DMS153 (cell line): ENCODE measurements at places on chromosomes 1 and 21.

DNA sequence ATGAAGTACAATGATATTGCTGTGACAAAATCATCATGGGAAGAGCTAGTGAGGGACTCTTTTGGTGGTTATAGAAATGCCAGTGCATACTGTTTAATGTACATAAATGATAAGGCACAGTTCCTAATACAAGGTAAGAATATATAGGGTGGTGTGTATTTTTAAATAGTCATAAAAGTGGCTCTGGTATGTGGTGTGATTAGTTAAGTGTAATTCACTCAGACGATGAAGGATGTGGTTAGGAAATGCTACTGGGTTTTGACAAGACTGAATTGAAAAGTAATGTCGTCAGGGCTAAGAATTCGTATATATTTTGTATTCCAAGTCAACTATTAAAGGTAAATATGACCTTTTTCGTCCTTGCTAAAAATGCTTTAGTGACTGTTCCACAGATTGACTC lies 101.7 kb downstream of the USP25 start:
- DNase-seq: no peak

- DNase-seq: no peak
Measured at GRCh38 chr1:21042929-21043605, 133.6 kb downstream of the EIF4G3 start.

- DNase-seq: no peak
Measured at GRCh38 chr1:94614996-94615395, 73.4 kb upstream of the F3 start.

DNA sequence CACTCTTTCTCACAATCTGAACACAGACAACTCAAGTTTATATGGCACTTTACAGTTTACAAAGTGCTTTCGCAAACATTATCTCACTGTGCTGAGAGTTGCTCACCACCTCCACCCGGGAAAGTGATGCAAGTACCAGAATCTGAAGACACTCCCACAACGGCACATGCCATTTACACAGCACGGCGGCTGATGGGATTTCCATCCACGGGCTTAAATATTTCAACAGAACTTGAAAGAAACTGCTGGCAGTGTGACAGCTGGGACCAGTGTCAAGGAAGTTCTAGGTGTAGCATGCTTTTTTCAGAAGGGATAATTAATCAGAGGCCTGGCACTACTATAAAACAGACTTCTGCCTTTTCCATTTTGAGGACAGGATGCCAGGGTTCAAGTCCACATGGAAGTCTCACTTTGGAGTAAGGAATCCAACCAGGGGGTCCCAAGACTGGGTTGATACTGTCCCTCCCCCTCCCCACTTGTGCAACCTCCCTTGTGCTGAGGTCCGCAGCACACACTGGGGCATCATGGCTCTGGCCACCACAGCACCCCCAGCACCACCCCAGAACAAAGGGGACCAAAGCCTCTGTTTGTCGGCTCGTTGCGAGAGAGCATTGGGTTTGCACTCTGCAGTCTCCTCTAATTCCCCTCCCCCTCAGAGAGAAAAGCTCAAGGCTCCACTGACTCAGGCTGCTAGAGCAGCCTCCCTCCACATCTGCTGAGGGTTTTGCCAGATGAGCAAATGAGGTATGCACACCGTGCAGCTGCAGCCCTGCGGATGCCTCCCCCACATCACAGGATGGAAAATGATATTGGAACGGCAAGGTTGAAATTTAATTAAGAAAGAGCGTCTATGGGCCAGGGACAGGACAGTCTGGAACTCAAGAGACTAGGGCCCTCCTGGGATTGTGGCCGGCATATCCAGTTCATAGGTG lies 154.9 kb downstream of the TGFBR3 start:
- DNase-seq: no peak

DNA sequence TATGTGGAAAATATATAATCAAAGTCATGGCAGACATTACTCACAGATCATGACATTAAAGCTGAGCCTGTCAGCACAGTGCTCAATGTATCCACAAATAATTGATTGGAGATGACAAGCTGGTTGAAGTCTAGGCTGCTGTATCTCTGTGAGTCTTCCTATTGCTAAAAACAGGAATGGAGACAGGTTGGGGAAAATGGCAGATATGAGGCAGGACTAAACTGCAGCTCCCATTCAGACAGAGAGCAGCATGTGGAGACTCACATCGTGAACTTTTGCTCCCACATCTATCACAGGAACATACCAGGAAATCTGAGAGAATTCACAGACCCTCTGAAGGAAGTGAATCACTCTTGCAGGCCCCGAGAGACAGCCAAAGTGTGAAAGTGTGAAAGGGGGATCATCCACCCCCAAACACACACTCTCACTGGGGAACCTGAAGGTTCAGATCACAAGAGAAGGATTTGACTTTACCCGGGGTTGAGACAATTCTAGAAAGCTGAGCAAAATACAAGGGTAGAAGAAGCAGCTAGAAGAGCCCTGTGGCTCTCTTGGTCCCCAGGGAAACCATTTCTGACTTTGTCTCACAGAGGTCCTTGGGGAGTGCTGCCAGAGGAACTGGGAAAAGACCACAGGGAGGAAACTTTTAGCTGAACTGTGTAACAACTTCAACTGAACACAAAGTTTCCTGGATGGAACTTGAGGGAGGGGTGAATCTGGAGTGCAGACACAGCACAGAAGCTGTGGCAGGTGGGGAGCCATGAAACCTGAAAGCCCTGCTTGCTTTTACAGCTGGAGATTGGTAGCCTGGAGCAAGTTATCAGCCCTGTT lies 173.4 kb downstream of the S1PR1 start:
- no peak for DNase-seq

DNA sequence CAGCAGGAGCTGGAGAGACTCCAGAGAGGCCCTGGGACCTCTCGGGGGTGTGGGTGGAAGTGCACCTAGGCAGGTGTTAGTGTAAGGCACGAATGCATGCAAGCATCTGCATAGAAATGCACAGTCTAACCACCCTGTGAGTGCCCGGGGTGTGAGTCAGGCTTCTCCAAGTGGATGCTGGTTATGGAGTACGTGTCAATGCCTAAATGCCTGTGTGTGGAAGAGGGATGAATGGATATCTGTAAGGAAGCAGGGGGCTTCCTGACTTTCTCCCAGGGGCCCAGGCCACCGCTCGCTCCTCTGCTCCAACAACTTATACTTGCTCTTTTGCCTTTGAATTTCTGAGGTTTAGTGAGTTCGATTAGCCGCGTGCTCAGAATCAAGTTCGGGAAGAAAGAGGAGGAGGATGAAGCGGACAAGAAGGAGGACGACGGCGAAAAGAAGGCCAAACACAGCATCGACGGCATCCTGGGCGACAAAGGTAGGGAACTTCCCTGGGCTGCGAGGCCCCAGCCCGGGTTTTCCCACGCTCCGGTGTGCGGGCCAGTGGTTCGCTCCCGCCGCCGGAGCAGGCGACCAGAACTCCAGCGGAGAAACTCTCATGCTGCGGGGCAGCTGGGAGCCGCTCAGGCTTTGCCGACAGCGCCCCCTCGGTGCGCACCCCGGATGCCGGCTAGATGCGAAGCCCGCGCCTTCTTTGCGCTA lies 5.4 kb downstream of the PAX7 start:
- DNase-seq: no peak

DNA sequence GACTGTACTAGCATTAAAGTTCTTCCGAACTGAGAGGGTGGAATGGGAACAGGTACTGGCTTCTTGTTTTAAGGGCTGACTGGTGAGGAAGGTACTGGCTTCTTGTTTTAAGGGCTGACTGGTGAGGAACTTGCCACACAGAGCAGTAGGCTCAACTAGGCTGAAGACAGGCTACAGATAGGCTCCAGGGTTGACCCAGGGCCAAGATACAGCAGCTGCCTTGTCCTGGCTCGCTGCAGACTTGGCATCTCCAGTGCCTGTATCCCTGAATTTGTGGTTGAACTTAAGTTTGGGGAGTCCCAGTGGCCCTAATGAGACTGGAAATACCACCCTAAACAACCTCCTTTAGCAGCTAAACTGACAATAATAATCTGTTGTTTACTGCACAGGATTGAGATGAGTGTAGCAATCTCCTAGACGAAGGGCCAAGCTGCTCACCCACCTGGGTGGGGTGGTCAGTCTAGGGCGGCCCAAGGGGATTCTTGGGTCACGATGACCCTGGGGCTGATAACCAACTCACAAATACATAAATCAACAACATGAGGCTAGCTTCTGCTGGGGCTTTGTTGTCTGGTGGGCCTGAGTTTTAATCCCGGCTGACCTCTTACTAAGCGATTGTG lies 227.1 kb downstream of the DISC1 start:
- no peak for DNase-seq

DNA sequence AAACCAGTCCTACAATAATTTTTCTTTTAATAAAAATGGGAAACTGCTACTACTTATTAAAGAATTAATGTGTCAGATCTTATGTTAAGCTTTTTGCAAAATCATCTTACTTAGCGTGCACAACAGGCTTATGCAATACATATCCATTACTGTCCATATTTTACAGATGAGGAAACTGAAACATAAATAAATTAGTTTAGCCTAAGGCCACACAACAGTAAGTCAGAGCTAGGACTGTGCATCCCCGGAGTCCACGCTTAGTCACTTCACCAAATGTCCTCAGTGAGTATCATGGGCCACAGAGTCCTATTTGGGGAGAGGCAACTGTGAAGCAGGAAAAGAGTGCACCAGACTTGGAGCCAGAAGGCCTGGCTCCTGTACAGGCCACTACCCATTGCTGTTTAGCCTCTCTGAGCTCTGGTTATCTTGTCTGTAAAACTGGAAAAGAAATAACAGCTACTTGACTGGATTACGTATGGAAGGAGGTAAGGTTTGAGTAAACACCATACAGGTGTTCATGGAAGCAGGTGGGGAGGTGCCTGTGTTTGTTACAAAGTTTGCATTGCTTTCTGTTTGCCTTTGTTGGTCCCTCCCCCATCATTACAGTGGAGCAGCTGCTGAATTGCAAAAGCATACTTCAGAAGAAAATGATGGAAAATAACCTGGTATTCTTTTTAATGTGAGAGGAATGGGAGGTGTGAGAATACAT lies 192.8 kb downstream of the FCRL5 start:
- peak; percentile 93 for DNase-seq

DNA sequence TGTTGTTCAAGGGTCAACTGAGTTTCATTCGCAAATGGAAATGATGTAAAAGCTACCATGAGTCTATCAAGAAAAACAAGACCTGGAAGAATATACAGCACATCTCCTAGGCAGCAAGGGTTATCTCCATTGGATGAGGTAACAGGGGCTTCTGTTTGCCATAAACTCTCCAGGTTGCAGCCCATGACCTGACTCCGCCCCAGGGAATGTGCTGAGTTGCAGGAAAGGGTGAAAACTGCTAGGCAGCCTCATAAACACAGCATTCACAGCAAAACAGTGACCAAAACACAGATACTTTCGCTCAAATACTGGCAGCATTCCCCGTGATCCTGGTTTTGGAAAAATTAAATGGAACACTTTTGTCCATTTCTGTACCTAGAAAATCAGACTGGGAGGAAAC lies 20.2 kb upstream of the ACTA1 start:
- DNase-seq: no peak

GRCh38 chr1:3540876-3541275 lies 70.4 kb downstream of the MEGF6 start:
- no peak for DNase-seq

DNA sequence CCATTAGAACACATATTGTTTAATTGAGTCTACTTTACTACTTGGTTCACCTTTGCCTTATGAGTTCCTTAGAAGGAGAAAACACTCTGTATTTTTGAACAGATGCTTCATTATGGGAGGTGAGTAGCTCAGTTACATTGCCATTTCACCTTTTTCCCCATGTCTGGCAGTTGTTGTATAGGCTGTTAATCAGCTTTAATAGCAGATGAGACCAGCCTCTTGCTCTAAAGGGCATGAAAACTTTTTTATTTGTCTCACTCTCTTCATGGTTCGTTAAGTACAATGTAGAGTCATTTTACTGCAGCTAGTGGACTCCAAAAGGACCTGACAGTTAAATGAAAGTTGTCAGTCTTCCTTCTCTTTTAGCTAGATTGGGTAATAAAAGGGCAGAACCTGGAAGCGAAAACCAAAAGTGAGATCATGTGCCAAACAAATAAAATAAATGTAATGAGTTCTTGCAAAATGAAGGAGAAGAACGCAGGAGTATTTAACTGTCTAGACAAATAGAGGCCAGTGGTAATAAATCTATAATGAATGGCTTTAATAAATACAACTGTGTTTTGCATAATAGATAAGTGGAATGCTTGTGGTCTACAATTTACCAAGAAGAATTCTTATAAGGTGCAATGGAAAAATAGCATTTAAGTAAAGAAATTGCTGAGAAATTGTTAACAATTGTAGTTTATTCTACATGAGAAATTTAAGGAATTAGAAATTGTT lies 180.0 kb upstream of the NEGR1 start:
- no peak for DNase-seq

- DNase-seq: no peak
Measured at GRCh38 chr1:43703836-43704235, 3.5 kb upstream of the ST3GAL3 start.

DNA sequence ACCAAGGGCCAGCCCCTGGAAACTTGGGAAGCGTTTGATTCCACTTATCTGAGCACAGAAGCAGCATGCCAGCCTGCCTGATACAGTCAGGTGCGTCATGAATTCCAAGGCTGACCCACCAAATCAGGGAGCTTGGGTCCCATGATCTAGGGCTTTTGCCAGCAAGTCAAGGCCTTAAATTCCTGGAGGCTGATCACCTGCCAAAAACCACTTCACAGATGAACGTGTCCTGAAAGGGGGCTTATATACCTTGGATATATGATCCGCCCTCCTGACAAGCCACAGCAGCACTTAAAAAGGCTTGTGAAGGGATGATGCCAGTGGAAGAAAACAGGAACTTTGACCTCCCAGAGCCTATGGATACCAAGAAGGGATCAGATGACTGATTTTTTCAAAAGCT lies 24.0 kb upstream of the CLIC6 start:
- DNase-seq: no peak

- no peak for DNase-seq
Measured at GRCh38 chr21:45747233-45747766, 103.8 kb downstream of the PCBP3 start.

DNA sequence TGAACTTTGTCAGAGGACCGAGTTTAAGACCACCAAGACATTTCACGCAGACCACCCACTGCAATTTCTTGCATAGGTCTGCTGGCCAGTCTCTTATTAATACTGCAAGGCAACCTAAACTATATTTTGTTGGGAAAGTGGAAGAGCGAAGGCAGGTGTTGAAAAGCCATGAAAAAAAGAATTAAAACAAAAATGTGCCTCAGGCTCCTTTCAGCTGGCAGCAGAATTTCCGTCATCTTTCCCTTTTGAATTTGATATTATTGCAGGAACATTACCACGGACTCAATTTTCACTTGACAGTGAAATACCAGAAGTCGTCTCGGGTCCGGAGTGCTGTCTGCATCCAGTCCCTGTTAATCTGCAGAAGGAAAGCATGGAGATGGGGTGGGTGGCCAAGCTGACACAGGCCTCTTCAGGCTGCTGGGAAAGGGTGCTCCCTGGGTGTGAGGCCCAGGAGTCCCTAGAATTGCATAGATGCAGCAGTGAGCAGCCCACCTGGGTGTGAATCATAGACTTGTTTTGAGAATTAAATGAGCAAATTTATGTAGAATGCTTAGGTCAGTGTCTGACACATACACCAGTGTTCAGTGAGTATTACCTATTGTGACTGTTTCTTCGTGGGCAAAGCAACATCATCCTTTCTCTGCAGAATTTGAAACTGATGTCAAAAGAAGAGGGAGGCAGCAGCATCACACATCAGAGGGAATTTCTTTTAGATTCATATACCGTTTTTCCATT lies 150.7 kb downstream of the PBX1 start:
- no peak for DNase-seq
